Uterus (tissue), 4 donors: ENCODE measurements at places on chromosomes 3 and 15.

GRCh38 chr15:76177491-76178040 is 117.8 kb downstream of the TMEM266 start:
- DNase-seq, result no peak

DNA sequence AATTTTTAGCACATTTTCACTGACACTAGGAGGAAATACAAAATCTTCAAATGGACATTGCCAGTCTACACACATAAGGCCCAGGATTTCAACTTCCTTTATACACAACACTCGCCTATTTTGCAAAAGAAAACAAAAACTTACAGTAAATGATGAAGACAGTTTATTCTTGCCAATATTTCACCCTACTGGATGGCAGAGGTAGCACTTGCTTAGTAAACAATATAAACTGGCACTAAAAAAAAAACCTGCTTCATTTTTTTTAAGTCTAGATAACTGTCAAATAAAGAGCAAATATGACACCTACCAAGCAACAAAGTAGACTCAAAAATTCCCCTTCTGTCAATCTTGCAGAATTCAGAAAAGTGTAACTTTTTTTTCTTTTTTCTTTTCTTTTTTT is 204.0 kb downstream of the VPS13C start:
- no peak for DNase-seq

- DNase-seq, result no peak
Observed at GRCh38 chr3:46517016-46517783, 19.4 kb downstream of the RTP3 start.

- DNase-seq, result peak; percentile 83
Observed at GRCh38 chr15:74011610-74012009, 17.1 kb downstream of the PML start.

DNA sequence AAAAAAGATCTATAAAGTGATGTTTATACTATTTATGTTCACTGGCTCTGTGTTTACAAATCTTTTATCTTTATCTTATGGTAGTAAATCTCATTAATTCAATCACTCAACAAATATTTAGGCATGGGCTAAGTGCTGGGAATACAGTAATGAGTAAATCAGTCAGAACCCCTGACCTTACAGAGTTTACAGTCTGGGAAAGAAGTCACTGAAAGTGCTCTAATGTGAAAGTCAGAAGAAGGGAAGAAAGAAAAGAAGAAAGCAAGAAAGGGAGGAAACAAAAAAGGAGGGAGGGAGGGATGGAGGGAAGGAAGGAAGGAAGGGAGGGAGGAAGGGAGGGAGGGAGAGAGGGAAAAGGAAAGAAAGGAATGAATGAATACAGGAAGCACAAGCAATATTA is 96.8 kb upstream of the SOX2 start:
- DNase-seq, result no peak

DNA sequence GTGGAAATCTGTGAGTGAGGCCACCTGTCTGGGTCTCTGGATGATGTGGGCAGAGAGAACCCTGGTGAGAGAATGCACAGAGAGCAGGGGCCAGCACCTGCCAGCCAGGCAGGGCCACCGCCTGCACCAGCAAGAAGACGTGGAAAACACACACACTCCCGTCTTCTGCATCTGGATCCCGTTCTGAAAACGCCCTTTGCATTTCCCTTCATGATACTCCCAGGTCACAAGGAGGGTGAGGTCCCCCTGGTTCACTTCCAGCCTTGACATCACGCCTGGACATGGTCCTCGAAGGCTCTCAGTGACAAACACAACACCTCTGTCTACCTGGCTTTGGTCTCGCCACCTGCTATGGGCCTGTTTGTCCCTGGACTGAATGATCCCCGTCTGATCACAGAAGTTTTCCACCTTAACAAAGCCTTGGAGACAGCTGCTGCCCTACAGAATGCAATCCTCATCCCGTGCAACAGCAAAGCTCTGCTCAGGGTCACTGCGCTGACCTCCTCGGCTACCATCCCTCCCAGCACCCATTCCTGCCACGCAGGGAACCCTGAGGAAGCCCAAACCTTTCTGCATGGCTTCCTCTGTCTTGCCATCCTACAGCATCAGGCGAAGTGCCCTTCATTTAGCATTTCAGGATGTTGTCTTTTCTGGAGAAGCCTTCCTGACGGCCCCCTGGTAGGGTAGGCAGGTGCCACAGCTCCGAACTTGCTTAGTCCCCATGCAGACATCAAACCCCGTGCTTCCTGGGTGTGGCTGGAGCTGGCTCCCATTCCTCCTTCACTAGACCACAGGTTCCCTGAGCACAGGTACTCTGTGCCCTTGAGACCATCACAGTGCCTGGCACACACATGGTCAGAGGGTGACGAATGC is 122.5 kb downstream of the ATP10A start:
- DNase-seq, result no peak

GRCh38 chr3:130991126-130991525 is 35.5 kb downstream of the ASTE1 start:
- no peak for DNase-seq

DNA sequence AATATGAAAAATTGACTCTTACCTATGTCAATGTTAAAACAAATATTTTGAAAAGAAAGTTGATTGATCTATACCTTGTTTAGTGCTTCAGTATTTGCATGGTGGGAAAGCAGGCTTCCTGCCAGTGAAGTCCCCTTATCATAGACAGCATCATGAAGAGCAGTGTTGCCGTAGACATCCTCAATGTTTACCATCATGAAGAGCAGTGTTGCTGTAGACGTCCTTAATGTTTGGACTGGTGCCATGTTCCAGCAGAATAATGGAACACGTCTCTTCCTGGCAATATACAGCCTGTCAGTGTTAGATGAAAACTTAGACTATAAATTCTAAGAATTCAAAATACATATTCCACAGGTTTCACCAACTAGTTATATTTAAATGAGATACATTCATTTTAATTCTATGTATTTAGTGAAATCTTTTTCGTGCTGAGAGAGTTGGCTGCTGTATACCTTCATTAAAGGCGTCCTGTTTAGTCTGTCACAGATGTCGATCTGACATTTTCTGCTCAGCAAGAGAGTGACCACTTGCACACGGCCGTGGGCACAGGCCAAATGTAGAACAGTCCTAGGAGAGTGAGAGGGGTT is 116.8 kb downstream of the LMLN start:
- no peak for DNase-seq
